ENCODE measurements at places on chromosomes 3 and 15. TPM values are rescaled to one million over a fixed set of nuclear protein-coding genes. Genes with fewer than 3 reads are reported as not detected.
A peak's percentile ranks its signal among the peaks of the same experiment; 100 is the strongest.

DNA sequence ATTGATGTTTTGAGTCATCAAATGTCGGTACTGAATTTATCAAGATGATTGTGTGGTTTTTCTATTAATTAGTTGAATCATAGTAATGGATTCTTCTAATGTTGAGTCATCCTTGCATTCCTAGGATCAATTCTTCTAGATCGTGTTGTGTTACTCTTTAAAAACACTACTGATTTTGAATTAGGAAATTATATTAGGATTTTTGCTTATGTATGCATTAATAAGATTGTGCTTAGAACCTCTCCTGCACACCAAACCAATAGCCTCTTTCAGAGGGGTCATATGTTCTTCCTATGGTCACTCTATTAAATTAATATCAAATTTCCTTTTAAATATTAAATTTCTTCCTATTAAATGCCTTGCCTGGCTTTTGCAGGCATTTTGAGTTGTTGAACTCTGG lies 151.7 kb upstream of the TOPAZ1 start:
- DNase-seq, result no peak

DNA sequence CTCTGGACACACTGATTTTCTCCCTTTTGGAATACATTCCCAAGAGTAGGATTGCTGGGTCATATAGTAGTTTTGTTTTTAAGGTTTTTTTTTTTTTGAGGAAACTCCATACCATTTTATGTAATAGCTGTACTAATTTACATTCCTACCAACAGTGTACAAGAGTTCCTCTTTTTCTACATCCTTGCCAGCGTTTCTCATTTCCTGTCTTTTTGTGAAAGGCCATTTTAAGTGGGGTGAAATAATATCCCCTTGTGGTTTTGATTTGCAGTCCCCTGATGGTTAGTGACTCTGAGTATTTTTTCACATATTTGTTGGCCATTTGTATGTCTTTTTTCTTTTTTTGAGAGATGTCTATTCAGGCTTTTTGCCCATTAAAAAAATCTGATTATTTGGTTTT lies 1205.5 kb downstream of the ROBO1 start:
- DNase-seq, result no peak

DNA sequence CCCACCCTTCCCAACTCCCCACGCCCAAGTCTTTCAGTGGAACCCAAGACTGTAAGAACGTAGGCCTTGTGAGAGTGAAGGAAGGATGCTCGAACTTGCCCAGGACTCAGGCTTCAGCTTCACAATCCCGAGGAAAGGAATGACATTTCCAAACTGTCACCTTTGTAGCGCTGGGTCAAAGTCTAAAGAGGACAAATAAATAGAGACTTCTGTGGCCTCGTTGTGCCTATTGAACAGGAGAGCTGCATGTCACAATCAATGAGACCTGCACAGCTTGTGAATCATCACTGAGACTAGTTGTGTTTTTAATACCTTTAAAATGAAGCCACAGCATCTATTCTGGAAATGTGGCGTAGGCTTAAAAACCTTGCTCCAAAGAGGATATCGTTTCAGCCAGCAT lies 222.8 kb upstream of the ST8SIA2 start:
- no peak for DNase-seq

- no peak for DNase-seq
Observed at GRCh38 chr15:63292771-63293170, 15.4 kb downstream of the APH1B start.

Gene KLF15
- 234 TPM for total RNA-seq

- DNase-seq, result peak; percentile 17
Observed at GRCh38 chr15:69451951-69452691, 497 bp upstream of the RPLP1 start.

Gene TASOR
- total RNA-seq, result 90.2 TPM

DNA sequence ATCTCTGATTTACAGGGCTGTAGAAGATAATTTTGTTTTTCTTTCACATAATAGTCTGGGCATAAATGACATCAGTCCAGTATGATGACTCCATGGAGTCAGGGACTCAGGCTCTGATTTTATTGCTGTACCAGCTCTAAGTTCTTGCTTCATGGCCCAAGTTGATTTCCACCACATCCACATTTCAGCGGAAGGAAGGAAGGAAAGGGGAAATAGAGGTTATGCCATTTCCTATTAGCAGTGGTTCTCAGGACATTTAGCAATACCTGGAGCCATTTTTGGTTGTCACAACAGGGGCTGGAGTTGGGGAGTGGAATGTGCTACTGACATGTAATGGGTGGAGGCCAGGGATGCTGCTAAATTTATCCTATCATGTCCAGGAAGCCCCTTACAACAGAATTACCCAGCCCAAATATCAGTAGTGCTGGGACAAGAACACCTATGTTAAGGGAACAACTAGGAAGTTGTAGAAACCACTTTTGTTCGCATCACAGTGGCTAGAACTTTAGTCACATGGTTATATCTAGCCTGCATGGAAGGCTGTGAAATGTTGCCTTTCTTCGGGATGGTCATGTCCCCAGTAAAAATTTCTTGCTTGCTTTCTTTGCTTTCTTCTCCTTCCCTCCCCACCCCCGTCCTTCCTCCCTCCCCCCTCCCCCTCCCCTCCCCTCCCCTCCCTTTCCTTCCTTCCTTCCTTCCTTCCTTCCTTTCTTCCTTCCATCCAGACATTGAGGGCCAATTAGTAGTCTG lies 42.1 kb downstream of the OXSR1 start:
- no peak for DNase-seq

DNA sequence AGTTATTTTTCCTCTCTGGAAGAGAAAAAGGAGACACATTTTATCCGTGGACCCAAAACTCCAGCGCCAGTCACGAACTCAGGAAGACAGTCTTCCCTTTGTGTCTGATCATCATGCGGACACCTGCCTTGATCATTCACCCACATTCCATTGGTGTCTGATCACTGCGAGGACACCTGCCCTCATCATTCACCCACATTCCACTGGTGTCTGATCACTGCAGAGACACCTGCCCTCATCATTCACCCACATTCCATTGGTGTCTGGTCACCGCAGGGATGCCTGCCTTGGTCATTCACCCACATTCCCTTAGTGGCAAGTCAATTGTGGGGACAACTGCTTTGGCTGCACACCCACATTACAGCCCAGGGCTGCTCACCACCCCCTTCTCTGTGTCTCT lies 148.9 kb downstream of the ROBO1 start:
- DNase-seq, result no peak

DNA sequence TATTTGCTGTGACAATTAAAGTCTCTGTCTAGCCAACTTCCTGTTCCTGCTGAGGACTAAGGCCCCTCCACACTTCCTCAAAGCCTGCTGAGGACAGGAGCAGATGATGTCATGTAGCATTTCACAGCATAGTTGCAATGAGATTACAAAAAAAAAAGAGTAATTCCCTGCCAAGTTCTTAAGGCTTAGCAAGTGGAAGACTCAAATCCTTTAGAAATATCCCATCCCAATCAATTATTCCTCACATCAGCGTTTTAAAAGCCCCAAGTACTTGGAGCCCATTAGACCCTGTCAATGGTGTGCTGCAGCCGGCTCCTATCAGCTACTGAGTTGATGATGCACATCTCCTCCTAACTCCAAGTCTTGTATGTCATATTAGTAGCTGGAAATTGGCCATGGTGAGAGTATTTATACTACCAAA lies 51.7 kb downstream of the TRANK1 start:
- DNase-seq, result no peak

GRCh38 chr3:149538371-149538770 lies 63.9 kb downstream of the TM4SF4 start:
- DNase-seq, result no peak

- no peak for DNase-seq
Observed at GRCh38 chr3:79172241-79172640, 595.6 kb downstream of the ROBO1 start.

GRCh38 chr3:134064081-134064480 lies 34.4 kb upstream of the SLCO2A1 start:
- no peak for DNase-seq

Gene CLK3
- total RNA-seq, result 181 TPM

DNA sequence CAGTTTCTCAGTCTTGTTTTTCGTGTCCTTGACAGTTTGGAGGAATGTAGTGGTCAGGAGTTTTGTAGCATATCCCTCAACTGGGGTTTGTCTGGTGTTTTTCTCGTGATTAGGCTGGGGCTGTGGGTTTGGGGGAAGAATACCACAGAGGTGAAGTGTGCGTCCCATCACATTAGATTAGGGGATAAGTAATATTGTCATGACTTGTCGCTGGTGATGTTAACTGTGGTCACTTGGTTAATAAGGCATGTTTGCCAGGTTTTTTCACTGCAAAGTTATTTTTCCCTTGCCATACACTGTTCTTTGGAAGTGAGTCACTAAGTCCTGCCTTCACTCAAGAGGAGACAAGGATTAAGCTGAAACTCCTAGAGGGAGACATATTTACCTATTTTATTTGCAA lies 39.1 kb downstream of the PAK2 start:
- DNase-seq, result no peak

Gene P2RY1
- 8.3 TPM for total RNA-seq

- DNase-seq, result no peak
Observed at GRCh38 chr15:96355568-96356187, 25.2 kb downstream of the NR2F2 start.

GRCh38 chr15:88546248-88547129 lies at the start of gene DET1:
Gene DET1, minus strand, starts transcription at chr15:88546681. Its CDS starts 14,976 bp downstream, at chr15:88531705.
- DNase-seq, result peak; percentile 95

Gene IL5RA
- total RNA-seq, result not detected

Gene CDAN1
- total RNA-seq, result 23.8 TPM

DNA sequence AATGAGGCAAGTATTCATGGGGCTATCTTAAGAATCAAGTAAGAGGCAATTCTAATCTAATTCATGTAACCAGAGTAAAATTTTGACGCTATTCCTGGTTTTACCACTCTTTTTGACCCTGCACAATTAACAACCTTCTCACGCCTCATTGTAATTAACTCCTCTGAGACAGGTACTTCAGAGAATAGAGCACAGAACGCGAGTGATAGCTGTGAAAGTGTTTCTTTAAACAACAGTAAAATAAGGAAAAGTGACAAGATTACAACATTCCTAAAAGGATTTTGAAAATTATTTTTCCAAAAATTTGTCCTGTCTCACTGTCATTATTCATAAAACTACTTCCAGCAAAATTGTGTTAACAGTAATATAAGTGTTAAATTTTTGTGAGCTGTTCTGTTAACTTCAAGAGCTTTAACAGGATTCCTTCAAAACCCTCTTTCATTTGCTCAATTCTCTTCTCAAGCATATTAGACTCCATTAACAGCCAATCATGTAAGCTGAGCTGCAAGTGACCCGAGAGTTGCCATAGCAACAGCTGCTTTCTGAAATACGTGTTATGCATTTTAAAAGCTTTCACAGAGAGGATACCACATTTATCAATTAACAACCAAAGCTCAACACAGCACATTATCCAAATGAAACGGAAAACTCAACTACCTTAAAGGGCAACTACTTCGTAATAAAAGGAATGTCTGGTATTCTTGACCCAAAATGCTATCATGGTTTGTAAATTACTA lies 93.1 kb downstream of the STAG1 start:
- DNase-seq, result no peak

DNA sequence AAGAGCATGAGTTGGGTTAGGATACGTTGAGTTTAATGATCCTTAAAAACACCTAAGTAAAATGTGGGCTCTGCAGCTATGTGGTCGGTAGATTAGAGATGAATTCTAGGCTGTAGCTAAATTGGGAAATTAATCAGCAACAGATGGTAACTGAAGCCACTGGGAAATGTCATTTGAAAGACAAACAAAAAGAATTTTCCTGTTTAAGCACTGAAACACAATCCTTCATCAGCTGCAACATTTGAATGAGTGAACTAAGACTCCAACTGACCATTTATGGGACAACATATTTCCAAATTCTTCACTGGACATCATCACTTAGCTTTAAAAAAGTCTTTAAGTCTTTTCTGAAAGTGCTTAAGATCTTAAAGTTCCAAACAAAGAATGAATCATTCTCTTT lies 226.9 kb downstream of the ZNF385D start:
- DNase-seq, result no peak

DNA sequence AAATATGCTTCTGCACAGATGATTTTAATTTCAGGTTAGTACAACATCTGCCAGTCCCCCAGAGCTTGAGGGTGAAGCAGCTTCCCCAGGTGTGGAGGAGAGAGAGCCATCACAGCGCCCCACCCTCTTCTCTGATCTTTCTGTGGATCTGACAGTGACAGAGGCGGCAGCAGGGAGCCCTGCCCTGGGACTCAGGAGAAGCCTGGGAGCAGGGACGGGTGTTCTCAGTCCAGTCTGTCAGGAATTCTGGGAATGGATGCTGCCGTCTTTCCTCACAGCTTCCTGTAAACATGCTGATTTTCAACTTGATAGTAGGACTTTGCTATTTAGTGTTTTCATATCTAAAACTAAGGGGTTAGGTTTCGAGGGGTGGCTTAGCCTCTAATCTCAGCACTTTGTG lies 11.4 kb upstream of the RAB8B start:
- DNase-seq, result no peak

DNA sequence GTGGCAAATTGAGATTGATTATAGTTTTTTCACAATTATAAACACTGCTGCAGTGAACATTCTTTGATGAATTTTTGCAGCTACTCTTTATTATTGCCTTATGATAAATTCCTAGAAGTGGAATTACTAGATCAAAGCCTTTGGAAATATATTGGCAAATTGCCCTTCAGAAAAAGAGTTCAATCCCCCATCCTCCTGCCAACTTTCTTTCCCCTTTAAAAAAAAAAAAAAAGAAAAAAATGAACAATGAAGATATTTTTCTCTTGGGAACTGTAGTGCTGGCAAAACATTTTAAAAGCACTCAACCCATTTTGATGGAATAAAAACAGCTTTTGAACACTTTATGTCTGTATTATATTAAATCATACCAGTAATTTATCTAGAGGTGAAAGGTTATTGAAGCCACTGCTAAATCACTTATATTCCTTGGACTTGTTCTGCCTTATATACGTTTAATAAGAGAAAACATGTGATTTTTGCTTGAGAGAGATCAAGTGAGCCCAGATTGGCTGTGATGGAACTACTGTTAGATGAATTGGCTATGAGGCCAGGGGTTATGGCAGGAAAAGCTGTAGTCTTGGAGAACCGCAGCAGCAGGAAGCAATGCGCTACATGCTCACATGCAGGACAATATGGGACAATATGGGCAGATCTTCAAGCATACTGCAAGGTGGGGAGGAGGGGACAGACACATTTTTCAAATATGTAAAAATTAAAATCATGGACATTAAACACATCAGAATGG lies 212.8 kb upstream of the C2CD4B start:
- DNase-seq, result no peak

All from tibial nerve (tissue), 4 donors.